ENCODE measurements at places on chromosomes 2 and 18. TPM values are rescaled to one million over a fixed set of nuclear protein-coding genes. Genes with fewer than 3 reads are reported as not detected.
A peak's percentile ranks its signal among the peaks of the same experiment; 100 is the strongest.

DNA sequence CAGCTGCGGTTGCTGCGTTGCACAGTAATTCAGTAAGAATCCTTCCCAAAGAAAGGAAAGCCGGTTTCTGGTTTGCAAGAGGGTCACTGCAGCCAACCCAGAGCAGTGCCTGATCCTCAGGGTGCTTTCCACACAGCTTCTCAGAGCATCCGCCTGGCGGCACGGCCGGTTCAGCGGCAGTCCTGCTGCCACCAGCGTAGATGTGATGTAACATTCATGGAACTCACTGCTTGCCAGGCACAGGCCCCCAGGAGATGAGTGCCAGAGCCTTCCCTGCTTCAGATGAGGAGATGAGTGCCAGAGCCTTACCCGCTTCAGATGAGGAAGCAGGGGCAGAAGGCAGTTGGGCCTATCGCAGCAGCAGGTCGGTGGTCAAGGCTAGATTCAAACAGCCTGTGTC, 230.2 kb downstream of the GBX2 start:
- DNase-seq: no peak

GRCh38 chr18:46321955-46322354, 217.8 kb downstream of the HAUS1 start:
- no peak for DNase-seq

- DNase-seq: no peak
Measured at GRCh38 chr18:12304351-12305210, 3.5 kb upstream of the TUBB6 start.

GRCh38 chr2:120825370-120826259, 89.9 kb downstream of the GLI2 start:
- peak; percentile 84 for DNase-seq

DNA sequence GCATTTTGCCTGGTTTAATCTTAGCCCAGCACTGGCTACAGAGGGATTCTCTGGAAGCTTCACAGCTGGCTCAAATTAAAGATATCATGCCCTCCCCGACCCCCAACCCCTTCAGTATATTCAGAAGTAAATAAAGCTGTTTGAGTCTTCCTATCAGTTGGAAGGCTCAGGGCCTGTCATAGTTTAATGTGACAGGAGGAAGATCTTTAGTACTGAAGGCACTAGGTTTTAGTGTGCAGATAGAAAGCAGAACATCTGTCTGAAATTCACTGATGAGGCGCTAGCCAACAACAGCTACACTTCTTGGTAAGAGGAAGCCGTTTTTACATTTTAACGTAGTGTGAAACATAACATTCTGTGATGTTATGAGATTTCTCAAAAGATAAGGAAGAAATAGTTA, 969.1 kb upstream of the CDH2 start:
- DNase-seq: no peak

- DNase-seq: no peak
Measured at GRCh38 chr18:48943736-48944527, 6.8 kb downstream of the SMAD7 start.

- no peak for DNase-seq
Measured at GRCh38 chr2:218773881-218774280, 8.1 kb upstream of the CYP27A1 start.

DNA sequence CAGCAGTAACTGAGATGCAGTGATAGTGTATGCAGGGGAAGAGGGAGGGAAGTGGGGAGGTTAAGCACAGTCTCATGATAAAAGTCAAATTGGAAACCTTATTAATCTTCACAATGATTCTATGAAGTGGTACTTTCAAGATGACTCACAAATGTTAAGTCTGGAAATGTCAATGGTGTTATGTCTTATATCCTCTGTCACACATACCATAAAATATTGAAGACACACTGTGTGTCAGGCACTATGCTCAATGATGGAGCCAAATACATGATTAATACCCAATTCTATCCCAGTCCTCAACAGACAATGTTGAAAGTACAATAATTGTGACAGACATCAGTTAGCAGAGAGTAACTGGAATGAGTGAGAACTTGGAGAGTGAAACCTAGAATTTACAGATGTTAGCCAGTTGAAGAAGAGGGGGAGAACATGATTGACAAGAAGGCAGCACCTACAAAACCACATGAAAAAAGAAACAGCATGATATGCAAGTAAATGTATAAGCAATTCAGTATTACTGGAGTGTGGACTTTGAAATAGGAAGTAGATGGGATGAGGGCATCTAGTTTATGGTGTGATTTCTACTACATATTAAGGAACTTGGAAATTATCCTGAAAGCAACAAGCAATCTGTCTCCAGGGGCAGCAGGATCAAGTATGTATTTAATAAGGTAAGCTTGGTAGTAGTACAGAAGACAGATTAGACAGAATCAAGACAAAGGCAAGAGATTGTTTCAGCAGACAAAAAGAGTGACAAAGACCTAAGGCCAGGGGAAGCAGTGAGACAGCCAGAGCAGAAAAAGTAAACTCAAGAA, 107.6 kb downstream of the STRN start:
- DNase-seq: no peak

The CD8B2 gene
- total RNA-seq: not detected

The DTNA gene
- total RNA-seq: 153 TPM

The NGEF gene
- total RNA-seq: not detected

The DHRS9 gene
- total RNA-seq: 1.3 TPM

The TRIM43 gene
- total RNA-seq: not detected

Data from Right ventricle myocardium superior (tissue), 1 donor.